ENCODE measurements at places on chromosomes 13 and 19.

DNA sequence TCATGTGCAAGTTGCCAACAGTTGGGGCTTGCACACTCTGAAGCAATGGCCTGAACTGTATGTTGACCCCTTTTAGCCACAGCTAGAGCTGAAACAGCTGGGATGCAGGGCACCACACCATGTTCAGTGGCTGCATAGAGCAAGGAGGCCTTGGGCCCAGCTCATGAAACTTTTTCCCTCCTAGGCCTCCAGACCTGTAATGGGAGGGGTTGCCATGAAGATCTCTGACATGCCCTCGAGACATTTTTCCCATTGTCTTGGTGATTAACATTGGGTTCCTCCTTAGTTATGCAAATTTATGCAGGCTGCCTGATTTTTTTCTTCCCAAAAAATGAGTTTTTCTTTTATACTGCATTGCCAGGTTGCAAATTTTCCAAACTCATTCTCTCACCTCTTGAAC, 165.1 kb upstream of the PRR20A start:
- no peak for DNase-seq

DNA sequence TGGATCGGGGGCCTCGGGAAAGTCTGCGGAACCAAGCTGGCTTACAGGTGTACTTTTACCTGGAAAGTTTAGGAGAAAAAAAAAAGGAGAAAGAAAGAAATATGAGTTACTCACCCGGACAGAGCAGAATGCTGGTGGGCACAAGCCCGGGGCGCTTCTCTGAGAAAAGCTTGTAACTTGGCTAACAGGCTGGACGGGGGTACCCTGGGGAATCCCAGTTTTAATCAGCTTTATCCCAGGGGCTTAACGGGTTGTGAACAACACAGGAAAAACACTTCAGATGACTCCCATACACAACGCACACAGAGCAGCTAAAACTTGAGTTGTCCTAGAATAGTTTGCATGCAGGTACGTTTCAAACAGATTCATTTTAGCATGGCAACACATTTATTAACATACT, 37.3 kb downstream of the KLF2 start:
- no peak for DNase-seq

- DNase-seq: no peak
Observed at GRCh38 chr13:24215126-24215525, 54.6 kb downstream of the SPATA13 start.

DNA sequence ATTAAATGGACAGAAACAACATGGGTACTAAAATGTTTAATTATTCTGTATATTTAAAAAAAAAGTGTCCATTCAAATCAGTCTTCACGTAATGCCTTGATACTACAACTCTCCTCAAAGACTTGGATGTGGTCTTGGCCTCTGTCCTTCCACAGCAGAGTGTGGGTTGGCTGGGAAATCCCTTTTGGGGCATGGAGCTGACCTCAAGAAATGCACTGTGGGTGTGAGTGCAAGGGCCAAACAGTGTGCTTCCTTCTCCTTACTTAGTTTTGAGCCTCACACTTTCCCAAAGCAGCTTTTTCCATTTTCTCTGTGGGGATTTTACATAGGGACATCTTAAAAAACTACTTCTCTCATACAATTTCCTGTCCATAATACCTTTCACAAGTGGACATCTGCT, 607.4 kb downstream of the EFNB2 start:
- no peak for DNase-seq

DNA sequence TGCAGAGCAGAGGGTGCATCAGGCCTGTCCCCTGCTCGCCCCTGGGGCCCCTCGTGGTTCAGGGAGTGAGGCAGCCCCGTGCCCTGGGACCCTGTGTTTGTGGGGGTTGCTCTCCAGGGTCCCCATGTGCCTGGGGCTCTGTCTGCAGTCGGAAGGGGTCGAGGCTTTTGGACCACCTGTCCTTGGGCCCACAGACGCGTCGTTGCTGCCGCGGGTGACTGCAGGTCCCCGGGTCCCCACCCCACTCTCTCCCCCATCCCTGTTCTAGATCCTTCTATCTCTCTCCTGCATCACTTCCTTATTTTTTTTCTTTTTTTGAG, 1.9 kb downstream of the PCSK4 start:
- no peak for DNase-seq

- no peak for DNase-seq
Observed at GRCh38 chr19:18183529-18183928, 9.5 kb upstream of the MPV17L2 start.

DNA sequence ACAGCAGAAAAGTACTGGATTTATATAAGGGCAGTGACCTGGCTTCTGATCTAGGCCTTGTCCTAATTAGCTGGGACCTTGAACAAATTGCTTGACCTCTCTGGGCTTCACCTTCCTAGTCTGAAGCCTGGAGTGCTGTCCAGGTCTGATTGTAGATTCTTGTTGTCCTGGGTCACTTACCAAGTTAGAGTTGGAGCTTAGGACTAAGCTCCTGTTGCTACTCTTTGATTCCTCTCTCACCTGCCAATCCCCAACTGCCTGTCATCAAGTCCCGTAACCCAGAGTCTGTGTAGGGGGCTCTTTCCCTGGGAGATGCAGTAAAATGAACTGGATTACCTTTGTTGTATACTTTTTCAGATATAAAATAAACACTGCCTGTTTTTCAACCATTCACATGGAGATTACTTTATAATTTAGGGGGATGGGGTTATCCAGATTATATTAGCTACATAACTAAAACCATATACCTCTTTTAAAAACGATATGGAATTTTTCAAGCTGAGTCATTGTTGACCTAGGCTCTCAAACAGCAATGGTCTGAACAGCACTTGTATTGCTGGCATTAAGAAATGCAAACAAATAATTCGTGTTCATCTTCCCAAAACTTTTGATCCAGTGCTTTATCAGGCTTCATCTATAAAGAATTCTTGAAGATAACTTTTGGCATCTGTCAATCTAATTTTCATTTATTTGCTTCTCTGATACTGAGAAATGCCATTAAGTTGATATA, 5.8 kb downstream of the ARHGAP35 start:
- DNase-seq: no peak

Data from activated naive CD4-positive, alpha-beta T cell (primary cell).